ENCODE measurements at places on chromosomes 4 and X.

DNA sequence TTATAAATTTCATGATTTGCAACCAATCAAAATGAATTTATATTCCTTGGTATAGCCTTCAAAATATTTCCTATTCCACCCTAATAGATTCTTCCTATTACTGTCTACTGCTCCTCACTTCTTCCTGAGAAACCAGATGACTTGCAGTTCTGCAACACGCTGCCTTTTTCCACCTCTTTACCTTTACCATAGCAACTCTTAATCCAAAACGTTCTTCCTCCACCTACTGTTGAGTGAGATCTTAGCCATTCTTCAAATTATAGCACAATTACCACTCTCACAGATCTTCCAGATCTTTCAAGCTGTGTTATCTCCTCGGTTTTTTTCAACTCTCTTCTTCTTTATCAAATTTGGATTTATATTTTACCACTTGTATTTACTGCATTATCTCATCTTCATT, 289.8 kb downstream of the ADGRL3 start:
- no peak for DNase-seq

DNA sequence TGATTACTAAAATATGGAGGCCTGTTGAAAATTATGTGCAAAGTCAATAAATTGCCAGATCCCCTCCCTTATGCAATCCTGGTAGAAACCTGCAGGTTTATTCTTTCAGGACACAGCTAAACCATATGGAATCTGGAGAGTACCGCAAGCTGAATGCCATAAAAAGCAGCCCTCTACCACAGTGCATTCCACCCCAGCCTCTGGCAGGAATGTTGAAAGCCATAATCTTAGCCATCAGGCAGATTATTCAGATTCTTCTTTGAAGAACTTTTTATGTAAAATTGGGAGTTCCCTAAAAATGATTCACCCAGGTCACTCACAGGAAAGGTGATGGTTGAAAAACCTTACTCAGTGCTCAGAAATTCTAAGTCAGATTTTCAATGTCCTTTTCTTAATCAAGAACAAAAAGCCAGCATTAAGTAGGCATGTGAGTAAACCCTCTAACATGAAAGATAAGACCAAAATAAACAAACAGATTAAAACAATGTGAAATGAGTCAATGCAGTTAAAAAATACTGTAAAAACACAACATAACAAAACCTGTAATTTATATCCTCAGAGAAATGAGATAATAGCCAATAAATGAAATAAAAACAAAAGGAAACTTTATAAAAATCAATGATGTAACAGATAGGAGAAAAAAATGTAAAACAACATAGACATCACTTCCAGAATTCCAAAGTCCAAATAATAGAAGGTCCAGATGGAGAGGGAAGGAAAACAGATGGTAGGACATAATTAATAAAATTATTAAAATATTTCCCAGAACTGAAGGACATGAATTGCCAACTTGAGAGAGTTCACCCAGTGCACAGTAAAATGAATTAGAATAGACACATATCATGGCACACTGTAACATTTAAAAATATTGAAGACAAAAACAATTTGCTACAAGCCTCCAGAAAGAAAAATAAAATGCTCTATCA, 226.9 kb downstream of the FSTL5 start:
- no peak for DNase-seq

DNA sequence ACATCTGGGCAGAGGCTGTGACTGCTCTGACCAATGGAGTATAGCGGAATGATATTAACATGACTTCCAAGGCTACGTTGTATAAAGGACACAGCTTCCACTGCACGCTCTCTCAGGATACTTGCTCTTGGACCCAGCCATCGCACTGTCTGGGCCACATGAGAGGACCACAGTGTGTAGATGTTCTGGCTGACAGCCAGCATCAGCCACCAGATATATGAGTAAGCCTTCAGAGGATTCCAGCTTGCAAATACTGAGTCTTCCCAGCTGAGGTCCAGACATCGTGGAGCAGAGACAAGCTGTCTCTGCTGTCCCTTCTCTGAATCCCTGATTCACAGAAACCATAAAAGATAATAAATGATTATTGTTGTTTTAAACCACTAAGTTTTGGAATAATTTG, 146.8 kb upstream of the USP9X start:
- no peak for DNase-seq

- DNase-seq, result no peak
These were observed 5.0 kb upstream of the MGST2 start for GRCh38 chr4:139660568-139661043.

DNA sequence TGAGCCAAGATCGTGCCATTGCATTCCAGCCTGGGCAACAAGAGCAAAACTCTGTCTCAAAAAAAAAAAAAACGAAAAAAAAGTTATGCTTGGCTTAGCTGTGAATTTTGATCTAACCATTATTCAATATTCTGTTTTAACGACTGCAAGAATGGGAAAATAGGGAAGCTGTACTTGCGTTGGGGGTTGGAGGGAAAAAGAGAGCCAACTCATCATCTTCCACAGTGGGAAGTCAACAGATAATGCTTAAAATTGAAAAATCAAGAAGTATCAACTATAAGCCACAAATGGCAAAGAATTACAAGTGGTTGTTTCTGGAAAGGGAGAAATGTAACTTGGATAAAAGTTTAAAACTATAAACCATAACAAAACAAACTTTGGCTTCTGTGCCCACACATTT, 2.9 kb downstream of the TEC start:
- no peak for DNase-seq

GRCh38 chr4:106914223-106914622, 121.9 kb downstream of the DKK2 start:
- no peak for DNase-seq

GRCh38 chr4:173218411-173219125, 50.0 kb downstream of the GALNT7 start:
- DNase-seq, result no peak

DNA sequence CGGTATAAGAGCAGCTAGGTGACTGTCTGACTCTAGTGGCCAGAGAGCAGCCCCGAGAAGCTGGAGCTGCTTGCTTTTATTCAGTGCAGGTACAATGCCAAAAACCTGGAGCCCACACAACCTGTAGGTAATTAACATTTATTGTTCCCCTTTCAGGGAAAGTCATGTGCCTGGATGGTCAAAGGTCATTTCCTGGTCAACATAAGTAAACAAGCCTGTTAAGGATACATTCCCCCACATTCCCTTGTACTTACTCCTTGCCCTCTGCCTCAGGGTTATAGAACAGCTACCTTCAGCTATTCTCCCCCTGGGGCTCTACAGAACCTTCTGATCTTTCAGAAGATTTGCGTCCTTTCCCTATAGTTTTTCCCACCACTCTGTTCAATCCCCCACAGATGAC, 253.4 kb downstream of the TMA16 start:
- no peak for DNase-seq

DNA sequence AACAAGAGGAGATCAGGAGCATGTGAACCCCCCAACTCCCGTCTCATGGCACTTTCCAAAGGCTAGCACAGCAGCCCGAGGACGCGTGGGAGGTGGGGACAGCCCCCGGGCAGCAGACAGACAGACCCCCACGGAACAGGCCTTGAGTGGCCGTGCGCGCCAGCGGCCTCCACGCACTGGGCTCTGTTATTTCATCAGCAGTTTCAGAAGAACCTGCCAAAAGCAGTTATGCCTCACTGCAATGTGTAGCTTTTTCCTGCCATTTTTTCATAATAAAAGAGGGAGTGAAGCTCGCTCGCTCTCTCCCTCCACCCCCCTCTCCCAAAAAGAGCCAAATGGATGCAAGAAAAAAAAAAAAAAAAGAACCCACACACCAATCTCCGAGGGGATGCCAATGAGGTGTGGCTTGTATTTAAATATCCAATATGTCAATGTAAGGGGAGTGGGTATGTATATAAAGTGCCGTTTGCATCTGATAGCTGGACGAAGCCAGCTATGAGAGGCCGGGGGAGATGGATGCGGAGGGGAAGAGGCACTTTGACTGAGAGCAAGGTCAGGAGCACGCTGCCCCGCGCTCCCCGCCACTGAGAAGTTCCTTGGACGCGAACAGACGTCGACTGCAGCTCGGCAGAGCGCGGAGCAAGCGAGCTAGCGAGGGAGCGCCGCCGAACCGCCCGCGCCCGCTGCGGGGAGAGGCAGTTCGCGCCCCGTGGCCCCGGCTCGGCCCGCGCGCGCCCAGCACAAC, at the start of gene FGF16:
FGF16 (plus strand) TSS at position 482 of the 745 bp plus-strand sequence. CDS start 286 bp downstream, outside the sequence.
- DNase-seq, result no peak

All from C1 segment of cervical spinal cord (tissue), 14 donors.